ENCODE measurements at places on chromosomes 16 and 17. TPM values are rescaled to one million over a fixed set of nuclear protein-coding genes. Genes with fewer than 3 reads are reported as not detected.

Gene CDRT15L2
- not detected for total RNA-seq

Gene USP36
- total RNA-seq: 43.5 TPM

Gene GH1
- not detected for total RNA-seq

Gene ZNF764
- total RNA-seq: 7.4 TPM

Gene MRM3
- 18.9 TPM for total RNA-seq

Gene IFI35
- total RNA-seq: 23.9 TPM

Gene NOL3
- 13.6 TPM for total RNA-seq

Gene CFAP52
- not detected for total RNA-seq

Gene CMTR2
- total RNA-seq: 31.9 TPM

Gene BCL6B
- total RNA-seq: under 0.01 TPM

Gene KRTAP4-6
- not detected for total RNA-seq

Gene ARHGDIG
- not detected for total RNA-seq

Gene VAT1L
- total RNA-seq: 42.5 TPM

Gene KRT31
- total RNA-seq: not detected

Gene SEZ6
- total RNA-seq: not detected

Gene ZNF750
- not detected for total RNA-seq

Gene CHTF8
- total RNA-seq: 42.9 TPM

Gene PPY
- not detected for total RNA-seq

Gene UTS2R
- not detected for total RNA-seq
